D721Med (cell line): ENCODE measurements at places on chromosomes 11 and 22.
A peak's percentile ranks its signal among the peaks of the same experiment; 100 is the strongest.

DNA sequence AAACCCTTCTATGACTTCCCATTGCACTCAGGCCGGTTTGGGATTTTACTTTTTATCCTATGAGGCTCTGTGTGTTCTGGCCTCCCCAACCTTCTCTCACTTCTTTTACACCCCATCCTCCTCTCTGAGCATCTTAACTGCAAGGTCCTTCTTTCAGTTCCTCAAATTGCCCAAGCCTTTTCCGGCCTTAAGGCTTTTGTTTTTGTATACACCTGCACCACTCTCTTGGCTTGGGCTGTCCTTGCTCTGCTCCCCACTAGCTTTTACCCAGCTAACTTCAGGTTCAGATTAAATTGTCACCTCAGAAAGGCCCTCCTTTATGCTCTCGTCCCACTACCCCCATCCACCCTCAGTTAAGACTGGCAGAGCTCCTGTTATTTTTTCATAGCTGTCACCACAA lies 55.5 kb downstream of the FAM83F start:
- DNase-seq = no peak

GRCh38 chr11:123474994-123475393 lies 44.9 kb downstream of the GRAMD1B start:
- no peak for DNase-seq

DNA sequence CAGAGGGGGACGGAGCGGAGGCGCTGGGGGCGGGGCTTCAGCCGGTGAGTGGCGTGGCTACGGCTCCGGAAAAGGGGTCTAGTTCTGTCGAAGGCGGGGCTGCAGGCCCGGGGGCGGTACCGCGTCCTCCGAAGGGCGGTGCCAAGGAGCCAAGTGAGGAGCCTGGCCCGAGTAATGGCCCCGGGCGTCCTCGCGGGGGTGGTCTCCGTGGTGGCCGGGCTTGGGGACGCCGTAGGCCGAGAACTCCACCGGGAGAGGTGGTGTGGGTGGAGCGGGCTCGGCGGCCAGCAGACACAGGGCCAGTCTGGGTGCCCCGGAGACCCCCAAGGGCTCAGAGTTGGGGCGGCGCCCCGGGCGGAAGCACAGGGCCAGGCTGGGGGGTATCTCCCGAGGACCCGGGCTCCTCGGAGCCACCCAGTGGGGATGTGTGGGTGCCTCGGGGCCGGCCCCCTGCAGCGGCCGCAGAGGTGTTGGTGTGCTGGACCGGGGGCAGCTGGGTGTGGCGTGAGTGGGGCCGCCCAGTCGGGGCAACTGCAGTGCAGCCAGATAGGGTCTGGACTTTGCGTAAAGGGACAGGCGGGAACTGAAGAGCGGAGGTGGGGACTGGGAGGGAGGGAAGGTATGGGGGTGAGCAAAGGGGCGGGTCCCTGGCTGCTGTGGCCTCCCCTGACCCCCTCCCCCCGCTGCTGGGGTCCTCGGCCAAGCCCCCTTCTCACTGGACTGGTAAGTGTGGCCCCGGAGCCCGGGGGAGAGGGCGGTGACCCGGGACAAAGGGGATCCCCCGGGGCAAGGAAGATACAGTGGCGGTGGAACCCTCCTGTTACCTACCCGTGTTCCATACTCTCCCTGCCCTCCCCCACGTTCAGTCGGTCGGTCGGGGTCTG lies 838 bp downstream of the FKBP2 start:
- peak; percentile 78 for DNase-seq

GRCh38 chr11:11988099-11988651 lies 20.3 kb downstream of the DKK3 start:
- no peak for DNase-seq

- DNase-seq = no peak
Measured at GRCh38 chr11:33685082-33685481, 15.5 kb downstream of the C11orf91 start.

DNA sequence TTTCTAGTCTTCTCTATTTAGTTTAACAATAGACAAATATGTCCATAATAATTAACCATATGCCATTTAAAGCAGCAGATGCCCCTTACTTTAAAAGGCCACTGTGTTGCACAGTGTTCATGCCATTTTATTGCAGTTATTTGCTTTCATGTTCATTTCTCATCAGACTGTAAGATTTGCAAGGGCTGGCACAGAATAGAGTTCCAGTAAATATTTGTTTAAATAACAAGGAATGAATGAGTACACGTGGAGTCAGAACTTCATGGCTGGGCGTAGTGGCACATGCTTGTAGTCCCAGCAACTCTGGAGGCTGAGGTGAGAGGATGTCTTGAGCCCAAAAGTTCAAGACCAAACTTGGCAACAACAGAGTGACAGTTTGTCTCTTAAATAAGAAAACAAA lies 1228.6 kb downstream of the LRRC4C start:
- no peak for DNase-seq

GRCh38 chr11:35944503-35945136 lies 758 bp downstream of the LDLRAD3 start:
- DNase-seq = no peak

GRCh38 chr22:47113853-47114415 lies 351.5 kb downstream of the TBC1D22A start:
- no peak for DNase-seq

GRCh38 chr11:11069841-11070835 lies 212.3 kb upstream of the ZBED5 start:
- DNase-seq = no peak

DNA sequence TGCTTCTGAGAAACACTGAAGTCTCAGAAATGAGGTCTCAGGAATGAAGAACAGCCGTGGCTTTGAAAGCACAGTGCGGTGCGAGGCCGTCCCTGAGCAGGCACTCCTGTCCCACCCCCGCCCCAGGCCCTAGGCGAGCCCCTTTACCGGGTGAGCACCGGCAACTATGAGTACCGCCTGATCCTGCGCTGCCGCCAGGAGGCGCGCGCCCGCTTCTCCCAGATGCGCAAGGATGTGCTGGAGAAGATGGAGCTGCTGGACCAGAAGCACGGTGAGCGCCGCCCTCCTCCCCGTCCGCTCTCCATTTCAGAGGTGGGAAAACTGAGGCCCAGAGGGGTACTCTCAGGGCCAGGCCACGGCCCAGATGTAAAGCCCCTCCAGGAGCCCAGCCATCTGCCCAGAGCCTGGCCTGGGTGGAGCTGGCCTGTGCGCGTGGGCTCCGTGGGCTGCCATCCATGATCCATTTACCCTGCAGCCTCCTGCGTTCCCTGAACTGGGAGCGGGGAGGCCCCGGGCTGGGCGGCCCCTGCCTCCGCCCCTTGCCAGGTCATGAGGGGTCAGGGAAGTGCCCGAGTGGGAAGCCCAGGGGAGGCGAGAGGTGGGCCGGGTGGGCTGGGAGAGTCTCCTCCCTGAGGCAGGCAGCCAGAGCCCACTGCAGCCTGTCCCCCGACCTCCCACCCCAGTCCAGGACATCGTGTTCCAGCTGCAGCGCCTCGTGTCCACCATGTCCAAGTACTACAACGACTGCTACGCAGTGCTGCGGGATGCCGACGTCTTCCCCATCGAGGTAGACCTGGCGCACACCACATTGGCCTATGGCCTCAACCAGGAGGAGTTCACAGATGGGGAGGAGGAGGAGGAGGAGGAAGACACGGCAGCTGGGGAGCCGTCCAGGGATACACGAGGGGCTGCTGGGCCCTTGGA lies 9.5 kb downstream of the SLC16A8 start:
- no peak for DNase-seq

- no peak for DNase-seq
Measured at GRCh38 chr11:60303661-60304060, 23.2 kb downstream of the MS4A4A start.

DNA sequence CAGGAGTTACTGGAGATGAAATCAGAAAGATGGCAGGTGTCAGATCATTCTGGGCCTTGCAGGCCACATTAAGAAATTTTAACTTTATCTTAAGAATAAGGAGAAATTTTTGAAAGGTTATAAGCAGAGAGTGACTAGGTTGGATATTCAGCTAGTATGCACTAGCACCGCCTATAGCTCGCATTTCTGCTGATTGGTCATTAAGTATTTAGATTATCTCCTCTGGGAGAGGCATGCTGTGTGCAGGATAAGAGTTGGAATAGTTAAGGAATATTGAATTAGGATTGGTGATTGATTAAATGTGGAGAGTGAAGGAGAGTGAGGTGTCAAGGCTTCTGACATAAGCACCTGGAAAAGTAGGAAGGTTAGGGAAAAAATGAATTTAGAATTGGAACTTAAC lies 100.6 kb downstream of the STIM1 start:
- no peak for DNase-seq

GRCh38 chr11:625636-626268 lies 997 bp upstream of the CDHR5 start:
- no peak for DNase-seq

- peak; percentile 56 for DNase-seq
Measured at GRCh38 chr22:37077802-37078448, 26.4 kb downstream of the KCTD17 start.

GRCh38 chr11:95506777-95507176 lies 275.8 kb upstream of the SESN3 start:
- no peak for DNase-seq

GRCh38 chr11:44524346-44524745 lies 41.1 kb upstream of the CD82 start:
- no peak for DNase-seq

GRCh38 chr11:126307706-126308105 lies 3.8 kb downstream of the DCPS start:
- no peak for DNase-seq

DNA sequence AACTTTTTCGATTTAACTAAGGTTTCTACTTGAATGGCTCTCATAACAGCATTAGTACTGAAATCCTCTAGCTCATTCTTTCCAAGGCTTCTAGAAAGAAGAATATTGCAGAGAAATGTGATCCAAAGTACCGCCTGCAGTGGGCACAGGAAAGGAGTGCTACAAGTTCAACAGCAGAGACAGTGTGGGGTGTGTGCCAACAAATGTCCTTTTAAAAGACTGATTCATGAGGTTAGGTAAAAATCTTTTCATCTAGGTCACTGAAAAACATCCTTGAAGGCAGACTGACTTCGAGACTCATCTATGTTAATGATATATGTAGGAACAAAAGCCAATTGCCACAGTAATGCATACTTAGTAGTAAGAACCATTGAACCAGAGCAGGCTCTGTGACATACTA lies 349.1 kb upstream of the PITPNB start:
- no peak for DNase-seq

GRCh38 chr22:44549701-44550100 lies 51.7 kb upstream of the RTL6 start:
- DNase-seq = no peak
